ENCODE measurements at places on chromosomes 2 and 18.

DNA sequence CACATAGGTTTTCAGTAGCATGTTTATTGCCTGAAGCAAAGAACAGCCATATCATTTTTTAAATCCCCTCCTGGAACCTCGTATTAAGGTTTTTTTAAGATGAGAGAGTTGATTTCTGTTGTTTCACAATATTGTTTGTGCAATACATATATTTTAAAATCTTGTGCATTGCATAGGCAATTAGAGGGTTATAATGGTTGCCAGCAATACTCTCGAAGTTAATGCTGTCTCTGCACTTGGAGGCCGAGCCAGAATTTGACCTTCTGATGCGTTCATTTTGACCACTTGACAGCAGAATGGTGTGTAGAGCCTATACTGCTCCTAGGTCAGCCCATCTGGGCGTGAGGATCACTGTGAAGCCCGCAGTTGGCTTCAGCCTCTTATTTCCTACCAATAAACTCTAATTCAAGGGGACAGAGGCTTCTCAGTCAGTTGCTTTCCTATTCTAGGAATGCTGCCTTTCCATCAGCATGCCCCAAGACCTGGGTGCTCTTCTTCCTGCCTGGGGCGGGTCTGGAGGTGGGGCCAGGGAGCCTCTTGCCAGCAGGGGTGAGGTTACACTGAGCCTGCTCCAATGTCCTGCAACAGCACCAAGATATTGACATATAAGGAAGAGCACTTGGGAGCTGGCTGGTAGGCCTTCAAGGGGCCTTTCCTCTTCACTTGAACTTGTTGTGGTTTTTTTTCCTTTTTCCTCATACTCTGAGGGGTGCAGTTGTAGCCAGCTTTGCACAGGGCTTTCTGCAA, 91.4 kb upstream of the BCL2L11 start:
- DNase-seq = no peak

DNA sequence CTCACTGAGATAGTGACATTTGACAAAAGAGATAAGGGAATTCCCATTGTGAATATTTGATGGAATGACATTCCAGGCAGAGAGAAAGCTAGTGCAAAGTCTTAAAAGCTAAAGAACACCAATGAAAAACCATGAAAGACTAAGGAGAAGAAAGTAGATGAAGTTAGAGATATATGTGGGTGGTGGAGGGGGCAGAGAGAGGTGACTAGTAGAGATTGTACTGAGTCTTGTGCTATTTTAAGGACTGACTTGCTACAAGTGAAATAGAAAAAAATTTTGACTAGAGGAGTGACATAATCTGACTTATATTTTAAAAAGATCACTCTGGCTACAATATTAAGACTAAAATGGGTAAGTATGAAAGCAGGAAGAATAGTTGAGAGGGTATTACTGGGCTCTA, 35.3 kb upstream of the GULP1 start:
- DNase-seq = no peak

DNA sequence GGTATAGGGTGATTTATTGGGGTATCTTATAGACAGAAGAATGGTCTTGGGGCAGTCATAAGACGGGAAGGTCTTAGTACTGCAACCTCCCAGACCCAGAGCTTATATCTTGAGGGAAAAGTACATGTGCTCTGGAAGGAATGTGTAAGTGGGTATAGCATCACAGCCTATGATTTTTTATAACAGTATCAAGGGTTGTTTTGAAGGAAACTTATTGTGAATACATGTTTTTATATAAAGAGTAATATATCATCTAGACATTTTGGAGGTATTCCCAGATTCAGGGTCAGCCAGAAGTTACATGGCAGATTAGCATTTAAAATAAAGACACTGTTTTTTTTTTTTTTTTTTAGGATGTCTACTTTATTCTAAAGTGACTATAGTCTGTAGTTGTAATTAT, 47.6 kb upstream of the STON1 start:
- no peak for DNase-seq

GRCh38 chr2:129056959-129057317, 738.3 kb upstream of the HS6ST1 start:
- no peak for DNase-seq

Data from brain pericyte (primary cell).